ENCODE measurements at places on chromosomes 5 and 9.

DNA sequence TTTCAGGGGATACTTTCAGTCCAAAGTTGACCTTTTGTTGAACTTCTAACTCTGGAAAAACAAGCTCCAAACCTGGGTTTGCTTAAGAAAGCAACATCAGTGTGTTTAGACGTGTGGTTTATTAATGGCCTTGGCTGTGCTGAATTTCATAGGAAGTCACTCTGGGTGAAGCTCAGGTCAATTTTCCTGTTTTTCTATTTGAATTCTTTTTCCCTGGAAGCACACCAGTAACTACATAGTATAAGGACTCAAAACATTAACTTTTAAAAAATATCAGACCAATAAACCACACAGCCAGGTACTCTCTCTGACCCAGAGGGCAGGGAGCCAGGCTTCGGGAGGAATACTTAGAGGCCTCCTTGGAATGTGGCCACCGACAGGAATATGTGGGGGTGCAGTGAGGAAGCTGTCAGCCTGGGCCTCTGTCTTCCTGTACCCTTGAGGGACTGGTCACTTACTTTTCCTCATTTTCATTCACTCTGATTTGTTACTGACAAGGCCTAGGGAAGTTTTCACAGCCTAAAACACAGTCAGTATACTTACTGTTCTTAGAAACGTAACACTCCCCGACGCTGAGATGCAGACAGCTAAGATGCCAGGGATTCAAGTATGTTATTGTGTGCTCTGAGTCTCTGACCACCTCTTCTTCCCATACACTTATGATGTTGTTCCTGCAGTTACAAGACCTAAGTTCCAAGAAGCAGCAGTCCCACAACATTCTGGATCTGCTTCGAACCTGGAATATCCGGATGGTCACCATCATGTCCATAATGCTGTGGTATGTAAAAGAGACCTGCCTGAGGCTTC is 18.9 kb downstream of the SLC22A5 start:
- no peak for DNase-seq

GRCh38 chr5:138755084-138755748 is 2.0 kb downstream of the CTNNA1 start:
- no peak for DNase-seq

DNA sequence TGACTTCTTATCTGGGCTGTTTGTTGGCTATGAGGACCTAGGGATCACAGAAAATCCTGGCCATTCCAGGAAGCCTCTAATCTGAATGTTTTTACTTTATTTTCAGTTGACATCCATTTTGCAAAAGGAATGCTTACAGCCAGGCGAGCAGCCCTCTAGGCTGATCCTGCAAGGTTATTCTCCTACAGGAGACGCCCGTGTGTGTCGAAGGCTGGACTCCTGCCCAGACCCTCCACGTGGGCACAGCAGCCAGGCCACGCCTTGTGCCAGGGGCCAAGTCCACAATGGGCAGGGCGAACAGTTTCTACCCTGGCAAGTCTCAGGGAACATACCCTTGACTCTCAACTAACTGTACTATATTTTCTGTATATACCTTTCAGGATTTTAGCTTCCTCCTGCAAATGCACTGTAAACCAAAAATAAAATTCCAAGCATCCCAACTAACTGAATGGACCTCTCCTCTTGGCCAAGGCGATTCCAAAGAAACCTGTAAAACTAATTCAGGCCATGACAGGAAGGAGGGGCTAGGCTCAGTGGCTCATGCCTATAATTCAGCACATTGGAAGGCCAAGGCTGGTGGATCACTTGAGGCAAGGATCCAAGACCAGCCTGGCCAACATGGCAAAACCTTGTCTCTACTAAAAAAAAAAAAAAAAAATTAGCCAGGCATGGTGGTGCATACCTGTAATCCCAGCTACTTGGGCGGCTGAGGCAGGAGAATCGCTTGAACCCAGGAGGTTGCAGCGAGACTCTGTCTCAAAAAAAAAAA is 5.7 kb downstream of the CMBL start:
- no peak for DNase-seq

DNA sequence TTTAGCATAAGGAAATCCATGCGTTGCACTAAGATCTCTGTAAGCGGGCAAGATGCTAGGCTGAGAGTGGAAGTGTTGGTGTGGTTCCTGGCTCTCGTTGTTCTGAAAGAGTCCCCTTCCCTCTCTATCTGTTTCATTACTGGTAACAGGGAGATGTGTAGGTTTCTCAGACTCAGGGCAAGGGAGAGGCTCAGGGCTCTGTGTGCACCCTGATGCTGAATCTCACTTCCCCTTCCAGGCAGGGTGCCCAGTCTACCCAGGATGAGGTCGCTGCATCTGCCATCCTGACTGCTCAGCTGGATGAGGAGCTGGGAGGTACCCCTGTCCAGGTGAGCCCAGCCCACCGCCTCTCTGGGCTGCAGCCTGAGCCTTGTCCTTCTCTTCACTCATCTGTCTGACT is 45.7 kb downstream of the STOM start:
- no peak for DNase-seq

DNA sequence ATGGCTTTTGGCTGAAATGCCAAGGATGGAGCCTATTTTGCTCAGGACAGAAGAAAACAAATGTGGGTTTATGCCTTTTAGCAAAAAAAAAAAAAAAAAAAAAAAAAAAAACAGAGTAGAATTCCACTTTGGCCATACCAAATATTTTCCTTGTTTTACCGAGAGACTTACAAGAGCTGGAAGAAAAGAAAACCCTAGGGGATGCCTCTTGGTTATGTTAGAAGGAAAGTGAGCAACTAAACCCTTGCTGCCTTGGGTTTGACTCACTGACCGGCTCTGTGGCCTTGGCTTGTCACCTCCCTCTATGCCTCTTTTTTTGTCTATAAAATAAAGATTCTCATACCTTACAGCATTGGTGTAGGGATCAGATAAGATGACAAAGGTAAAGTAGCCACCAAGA is 69.6 kb upstream of the ABCA1 start:
- DNase-seq: no peak

- no peak for DNase-seq
Observed at GRCh38 chr5:107680099-107680498, 9.4 kb upstream of the EFNA5 start.

DNA sequence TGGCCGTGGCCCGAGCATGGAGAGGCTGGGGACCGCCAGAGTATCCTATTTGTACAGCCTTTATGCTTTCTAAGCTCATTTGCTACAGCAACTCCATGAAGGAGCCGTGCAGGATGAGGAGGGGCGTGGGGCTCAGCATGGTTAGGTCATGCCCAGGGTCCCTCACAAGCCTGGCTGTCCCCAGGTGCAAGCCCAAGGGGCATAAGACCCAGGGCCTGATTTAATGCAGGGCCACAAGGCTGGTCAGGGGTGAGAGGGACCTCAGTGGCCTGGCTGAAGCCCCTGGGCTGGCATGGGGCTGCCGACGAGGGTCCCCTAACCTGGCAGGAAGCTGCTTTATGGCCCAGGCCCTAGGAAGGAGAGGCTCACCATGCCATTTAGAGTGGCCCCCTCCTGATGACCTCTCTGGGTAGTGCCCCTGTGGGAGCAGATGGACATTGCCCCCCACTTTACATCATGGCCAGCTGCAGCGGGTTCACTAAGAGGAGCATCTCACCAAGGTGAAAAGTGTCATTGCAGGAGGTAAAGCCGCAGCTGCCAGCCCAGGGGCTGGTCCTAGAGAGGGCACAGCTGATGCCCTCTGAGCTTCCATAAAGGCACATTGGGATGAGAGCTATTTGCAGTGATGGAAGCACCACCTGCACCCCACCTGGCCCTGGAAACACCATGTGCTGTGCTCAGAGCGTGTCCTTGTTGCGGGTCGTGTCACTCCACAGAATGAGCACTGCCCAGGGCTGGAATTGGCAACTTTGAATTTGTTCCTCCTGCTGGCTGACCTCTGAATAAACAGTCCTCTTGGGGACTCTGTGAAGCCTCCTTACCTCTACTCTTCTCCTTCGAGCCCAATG is 58.9 kb downstream of the ZNF618 start:
- no peak for DNase-seq

DNA sequence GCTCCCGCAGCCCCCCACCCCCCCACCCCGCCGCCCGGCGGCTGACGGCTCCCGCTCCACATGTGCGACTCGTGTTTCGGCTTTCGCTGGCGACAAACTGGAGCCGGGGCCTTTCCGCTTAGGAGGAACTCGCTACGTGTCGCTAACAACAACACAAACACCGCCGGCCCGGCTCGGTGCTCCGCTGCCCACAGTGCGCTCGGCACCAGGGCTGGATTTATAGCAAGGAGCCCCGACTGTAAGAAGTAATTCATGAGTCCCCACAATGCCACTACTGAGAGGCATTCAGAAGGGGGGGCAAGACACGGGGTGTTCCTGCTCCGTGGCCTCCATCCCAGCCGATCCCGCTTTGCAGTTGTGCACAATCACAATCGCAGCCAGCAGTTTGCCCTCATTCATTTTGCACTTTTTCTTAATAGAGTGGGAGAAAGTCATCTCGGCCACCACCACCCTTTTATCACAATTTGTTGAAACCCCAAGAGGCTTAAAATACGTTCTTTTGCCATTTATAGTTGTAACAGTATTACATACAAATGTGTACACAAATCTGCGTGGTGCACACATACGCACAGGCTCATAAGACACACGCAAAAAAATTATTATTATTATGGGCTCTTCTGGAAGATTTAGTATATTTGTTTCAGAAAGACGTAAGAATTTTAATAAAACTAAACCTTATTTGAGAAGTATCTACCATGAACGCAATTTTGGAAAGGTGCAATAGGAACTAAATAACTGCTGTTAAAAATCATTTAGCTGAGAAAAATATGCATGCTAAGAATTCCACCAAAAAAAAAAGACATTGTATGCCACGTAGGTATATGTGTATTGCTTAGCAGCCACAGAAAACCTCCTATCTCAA is 48.1 kb downstream of the EBF1 start:
- no peak for DNase-seq

GRCh38 chr9:22650946-22651345 is 204.3 kb downstream of the DMRTA1 start:
- DNase-seq: no peak

DNA sequence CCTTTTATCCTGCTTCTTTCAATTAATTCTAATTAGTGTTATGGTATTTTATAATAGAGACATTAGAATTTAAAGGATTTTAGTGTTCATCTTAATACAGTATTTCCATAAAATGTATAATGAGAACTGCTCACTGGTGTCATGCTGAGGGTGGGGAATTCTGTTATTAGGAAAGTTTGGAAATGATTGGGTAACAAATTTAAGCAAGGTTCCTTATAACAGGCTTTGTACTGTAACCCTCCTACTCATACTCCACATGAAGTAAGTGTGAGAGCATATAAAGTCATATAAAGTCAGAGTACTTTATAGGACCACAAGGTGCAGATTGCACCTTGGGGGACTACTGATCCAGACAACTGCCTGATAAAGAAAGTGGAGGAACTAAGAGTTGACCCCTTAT is 42.2 kb downstream of the SV2C start:
- DNase-seq: no peak

- DNase-seq: no peak
Observed at GRCh38 chr5:142961440-142962173, 191.4 kb downstream of the ARHGAP26 start.

DNA sequence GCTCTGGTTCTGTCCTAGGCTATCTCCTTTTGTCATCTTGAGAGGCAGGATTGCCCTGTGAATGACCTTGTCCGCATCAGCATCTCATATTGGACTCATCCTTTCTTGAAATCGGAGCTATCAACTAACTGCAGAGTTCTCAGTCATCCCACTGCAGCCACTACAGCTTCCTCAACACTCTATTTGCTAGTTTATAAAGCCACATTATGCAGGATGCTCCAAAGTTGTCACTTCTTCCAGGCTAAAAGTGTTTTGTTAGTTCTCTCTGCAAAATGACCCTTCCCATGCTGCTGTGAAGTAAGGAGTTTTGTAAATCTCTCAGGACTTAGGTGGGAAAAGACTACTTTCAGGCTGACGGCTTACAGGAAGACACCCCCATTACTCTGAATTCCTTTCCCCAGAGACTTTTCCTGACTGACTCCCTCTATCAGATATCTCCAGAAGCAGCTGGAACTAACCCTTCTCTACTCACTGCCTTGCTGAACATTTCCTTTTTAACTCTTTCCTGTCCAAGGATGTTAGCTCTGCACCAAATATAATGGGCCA is 257.6 kb downstream of the NFIB start:
- no peak for DNase-seq

- DNase-seq: no peak
Observed at GRCh38 chr5:32163785-32164184, 10.3 kb downstream of the GOLPH3 start.

- no peak for DNase-seq
Observed at GRCh38 chr5:39093352-39093751, 19.2 kb upstream of the RICTOR start.

DNA sequence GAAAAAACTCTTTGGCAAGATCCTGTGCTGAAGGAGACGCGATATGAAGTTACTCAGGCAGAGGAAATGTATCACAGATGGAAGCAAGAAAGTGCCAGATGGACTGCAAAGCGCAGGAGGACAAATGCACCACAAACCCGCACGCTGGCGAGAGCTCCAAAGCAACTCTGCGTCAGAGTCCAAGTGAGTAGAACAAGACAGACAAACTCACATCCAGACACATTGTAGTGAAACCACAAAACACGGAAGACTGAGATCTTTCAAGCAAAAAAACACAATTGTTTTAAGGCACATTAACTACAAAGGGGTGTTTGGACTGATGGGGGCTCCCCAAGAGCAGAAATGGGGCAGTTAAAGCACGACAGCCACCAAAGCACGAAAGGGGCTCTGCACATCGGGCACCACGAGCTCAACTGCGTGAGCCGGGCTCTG is 39.2 kb upstream of the NKD2 start:
- DNase-seq: no peak

DNA sequence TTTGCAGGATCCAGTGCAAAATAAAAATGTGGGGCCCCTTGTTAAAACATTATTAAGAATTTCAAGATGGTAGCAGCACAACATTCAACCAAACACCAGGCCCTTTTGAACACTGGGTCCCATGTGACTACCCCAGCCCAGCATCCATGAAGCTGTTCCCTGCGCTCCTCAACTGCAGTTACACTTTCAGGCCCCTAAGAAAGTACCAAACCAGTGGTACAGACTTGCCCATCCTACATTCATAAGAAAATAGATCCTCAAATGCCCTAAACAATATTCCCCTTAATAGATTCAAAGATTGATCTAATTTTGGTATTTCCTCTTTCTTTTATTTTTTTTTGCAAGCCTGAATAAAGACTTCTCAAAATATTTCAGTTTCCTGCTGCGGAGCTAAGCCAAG is 201.7 kb downstream of the EFNA5 start:
- DNase-seq: no peak

DNA sequence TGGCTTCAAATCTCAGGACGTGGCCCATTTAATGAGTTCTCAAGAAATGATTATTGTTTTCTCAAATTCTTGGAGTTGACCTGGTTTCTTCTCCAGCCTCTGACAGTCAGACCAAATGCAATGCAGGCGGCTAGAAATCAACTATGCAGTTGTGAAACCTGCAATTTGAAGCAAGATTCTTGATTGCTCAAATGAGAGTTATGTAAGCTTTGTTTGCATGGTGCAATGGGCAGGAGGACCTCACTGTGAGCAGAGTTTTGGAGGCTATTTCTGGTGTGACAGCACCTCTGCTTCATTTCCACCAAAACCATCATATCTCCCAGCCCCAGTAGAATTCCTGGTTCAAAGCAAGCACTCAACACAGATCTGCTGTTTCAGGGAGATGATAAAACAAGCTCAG is 500.0 kb upstream of the KLF4 start:
- no peak for DNase-seq

Data from BJ (cell line).